AG10803 (cell line): ENCODE measurements at places on chromosomes 13 and 19.

DNA sequence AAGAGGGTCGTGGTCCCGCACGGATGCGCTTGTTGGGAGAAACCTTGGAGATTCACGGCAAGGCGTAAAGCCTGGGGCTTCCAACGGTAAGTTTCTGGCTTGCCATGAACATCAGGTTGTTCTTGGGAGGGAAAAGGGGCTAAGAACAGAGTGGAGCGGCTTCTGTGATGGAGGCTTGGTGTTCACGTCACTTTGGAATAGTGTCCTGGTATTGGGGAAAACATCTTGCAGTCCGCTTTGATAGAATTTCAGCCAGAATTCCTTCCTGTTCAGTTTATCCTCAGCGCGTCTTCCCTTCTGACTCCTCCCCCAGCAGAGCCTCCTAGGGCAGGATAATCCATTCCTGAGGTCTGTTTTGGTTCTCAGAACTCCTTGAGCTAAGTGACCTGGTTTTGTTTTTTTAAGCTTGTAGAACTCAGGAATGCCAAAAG, 2.0 kb downstream of the KCTD15 start:
- peak; percentile 33 for DNase-seq

- no peak for DNase-seq
Observed at GRCh38 chr19:52725528-52725961, 9.3 kb downstream of the ZNF611 start.

DNA sequence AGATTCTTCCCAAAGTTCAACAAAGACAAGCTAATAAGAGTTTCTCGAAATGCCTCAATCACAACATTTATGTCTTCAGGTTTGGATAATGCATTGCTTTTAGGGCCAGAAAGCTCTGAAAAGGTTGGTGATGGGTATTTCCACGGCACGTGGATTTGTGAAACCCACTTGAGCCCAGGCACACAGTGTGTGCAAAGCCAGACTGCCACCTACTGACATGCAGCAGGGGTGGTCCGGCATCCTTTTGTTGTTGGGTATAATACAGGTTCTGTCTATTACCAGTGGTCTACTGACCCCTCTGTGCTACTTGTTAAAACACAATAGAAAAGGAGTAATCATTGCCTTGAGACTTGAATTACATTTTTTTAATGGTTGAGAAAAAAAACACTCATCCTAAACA, 225.6 kb downstream of the RAP2A start:
- peak; percentile 11 for DNase-seq

GRCh38 chr19:28061111-28061510, 1151.8 kb downstream of the UQCRFS1 start:
- DNase-seq, result no peak

DNA sequence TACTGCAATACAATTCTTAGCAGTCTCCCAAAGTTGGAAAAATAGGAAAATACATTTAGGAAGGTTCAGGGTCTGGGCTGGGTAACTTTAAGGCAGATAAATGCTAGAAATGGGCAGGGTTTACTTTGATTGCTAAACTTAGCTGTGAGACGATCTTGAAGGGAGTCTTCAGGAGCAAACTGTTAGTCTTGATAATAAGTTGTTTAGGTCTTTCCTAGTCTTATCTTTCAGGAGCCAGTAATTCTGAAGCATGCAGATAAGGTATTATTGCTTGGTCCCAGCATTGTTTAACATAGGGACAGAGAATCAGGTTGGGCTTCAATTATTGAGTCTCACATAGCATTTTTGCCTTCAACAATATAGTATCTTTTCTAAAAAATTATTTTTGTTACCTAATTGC, 262.4 kb upstream of the MIR17HG start:
- no peak for DNase-seq

GRCh38 chr13:59478908-59479307, 684.8 kb downstream of the DIAPH3 start:
- DNase-seq, result no peak

GRCh38 chr13:99709134-99709533, 207.9 kb downstream of the TM9SF2 start:
- no peak for DNase-seq

DNA sequence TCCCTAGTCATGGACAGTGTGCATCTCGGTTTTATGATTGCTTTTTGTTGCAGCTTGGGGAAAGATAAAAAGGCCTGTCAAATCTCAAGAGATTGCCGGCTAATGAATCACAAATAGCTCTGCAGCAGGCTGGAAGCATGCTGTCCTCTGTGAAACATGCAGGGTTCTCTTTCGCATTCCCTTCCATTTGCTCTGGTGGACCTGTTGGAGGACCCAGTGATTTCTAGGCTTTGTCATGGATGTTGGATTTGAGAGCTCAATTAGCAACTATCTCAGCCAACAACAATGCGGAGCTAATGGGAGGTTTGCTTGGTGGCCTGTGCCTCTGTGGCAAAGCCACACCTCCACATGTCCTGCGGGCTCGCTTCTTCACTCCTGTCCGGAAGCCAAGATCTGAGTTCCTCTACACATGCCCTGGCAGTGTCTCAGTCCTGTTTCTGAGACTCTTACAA, 418.1 kb upstream of the ARGLU1 start:
- peak; percentile 47 for DNase-seq

- no peak for DNase-seq
Observed at GRCh38 chr13:44142540-44142867, 231.1 kb upstream of the SERP2 start.

DNA sequence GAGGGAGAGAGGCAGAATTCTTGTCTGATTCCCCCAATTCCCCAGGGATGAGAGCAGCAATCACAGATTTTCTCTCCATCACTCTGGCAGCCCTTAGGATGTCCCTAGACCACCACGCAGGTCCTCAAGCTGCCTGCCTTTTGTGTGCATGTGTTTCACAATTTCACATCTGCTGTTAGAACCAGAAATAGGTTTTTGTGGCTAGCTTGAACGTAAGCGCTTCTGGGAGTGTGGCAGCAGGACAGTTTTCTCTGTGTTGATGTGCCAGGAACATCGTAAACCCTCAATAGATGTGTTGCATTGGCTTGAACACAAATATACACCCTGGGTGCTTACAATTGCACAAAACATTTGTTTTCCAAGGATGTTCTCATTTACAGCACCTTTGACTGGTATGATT, 78.8 kb upstream of the TMTC4 start:
- DNase-seq, result peak; percentile 13

DNA sequence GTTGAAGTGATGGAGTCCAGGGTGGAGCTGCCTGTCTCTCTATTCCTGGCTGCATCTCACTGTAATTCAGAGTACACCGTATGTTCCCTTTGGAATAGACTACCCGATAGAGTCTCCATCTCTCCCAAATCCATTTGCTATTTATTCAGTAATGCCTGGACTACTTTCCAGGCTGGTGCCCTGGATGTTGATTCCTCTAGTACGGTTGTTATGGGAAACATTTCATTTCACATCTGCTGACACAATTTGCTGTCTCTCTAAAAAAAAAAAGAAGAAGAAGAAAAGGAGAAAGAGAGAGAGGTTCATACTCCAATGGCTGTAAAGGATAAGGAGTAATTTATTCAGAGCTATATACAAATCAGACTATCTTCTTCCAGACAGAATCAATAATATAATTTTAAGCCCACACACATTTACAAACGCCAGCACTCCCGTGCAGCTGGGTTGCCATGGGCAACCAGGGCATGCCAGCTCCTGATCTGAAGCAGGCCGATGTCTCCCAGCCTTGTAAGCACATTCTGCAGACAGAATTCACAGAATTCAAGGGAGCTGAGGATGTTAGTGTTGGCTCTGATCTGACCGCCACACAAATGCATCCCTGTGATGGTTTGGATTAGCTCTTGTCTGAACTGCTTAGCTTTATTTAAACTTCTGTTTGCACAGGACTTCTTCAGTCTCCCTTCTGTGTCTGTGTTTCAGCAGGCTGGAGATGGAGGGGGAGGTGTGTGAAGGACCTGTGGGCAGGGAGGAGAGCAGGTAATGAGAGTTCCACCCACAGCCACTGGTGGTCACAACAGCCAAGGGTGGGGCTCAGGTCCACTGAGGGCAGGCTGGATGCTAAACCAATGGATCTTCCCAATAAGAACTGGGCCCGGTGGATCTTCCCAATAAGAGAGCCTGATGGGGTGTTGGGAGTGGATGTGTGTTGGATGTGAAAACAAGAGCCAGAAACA, 66.0 kb downstream of the TEX26 start:
- DNase-seq, result peak; percentile 58

- DNase-seq, result no peak
Observed at GRCh38 chr13:53920916-53921315, 892.3 kb downstream of the OLFM4 start.
